Right lung (tissue), 10 donors: ENCODE measurements at places on chromosomes 2 and 18. TPM values are rescaled to one million over a fixed set of nuclear protein-coding genes. Genes with fewer than 3 reads are reported as not detected.

The EML6 gene
- polyA plus RNA-seq = 2.0 TPM

The PLEKHB2 gene
- polyA plus RNA-seq = 33.3 TPM

The FOXD4L1 gene
- polyA plus RNA-seq = 0.13 TPM

The ZNF532 gene
- 145 TPM for polyA plus RNA-seq

The ITM2C gene
- polyA plus RNA-seq = 316 TPM

The GAD1 gene
- polyA plus RNA-seq = 1.1 TPM

The SLC8A1 gene
- 4.2 TPM for polyA plus RNA-seq

The ALKAL2 gene
- polyA plus RNA-seq = 7.7 TPM

The CDK5R2 gene
- 0.19 TPM for polyA plus RNA-seq

The HOXD12 gene
- polyA plus RNA-seq = not detected

The SLC4A5 gene
- polyA plus RNA-seq = 8.5 TPM

The LYG2 gene
- polyA plus RNA-seq = 0.34 TPM

The ICOS gene
- polyA plus RNA-seq = 0.12 TPM

The ABCG5 gene
- 0.35 TPM for polyA plus RNA-seq

The IL1A gene
- not detected for polyA plus RNA-seq

The DRC1 gene
- polyA plus RNA-seq = 8.1 TPM

The GKN2 gene
- 2.2 TPM for polyA plus RNA-seq

The CCDC141 gene
- 3.4 TPM for polyA plus RNA-seq

The NT5DC4 gene
- polyA plus RNA-seq = not detected

The CAPN14 gene
- 0.27 TPM for polyA plus RNA-seq

The PKDCC gene
- polyA plus RNA-seq = 188 TPM

The OSR1 gene
- 36.4 TPM for polyA plus RNA-seq

The MC2R gene
- not detected for polyA plus RNA-seq

The SLC11A1 gene
- polyA plus RNA-seq = 1.6 TPM

The SFXN5 gene
- 14.9 TPM for polyA plus RNA-seq

The MEP1B gene
- polyA plus RNA-seq = 0.46 TPM

The G6PC2 gene
- 0.19 TPM for polyA plus RNA-seq

The ACVR1C gene
- 0.18 TPM for polyA plus RNA-seq

The NBEAL1 gene
- 15.5 TPM for polyA plus RNA-seq

The COL4A3 gene
- 4.0 TPM for polyA plus RNA-seq

The FAHD2B gene
- polyA plus RNA-seq = 31.5 TPM

The CROCC2 gene
- polyA plus RNA-seq = 0.95 TPM

The CPLX4 gene
- not detected for polyA plus RNA-seq

The RAPH1 gene
- 18.4 TPM for polyA plus RNA-seq
